Foreskin fibroblast (primary cell): ENCODE measurements at places on chromosomes 13 and 19.

DNA sequence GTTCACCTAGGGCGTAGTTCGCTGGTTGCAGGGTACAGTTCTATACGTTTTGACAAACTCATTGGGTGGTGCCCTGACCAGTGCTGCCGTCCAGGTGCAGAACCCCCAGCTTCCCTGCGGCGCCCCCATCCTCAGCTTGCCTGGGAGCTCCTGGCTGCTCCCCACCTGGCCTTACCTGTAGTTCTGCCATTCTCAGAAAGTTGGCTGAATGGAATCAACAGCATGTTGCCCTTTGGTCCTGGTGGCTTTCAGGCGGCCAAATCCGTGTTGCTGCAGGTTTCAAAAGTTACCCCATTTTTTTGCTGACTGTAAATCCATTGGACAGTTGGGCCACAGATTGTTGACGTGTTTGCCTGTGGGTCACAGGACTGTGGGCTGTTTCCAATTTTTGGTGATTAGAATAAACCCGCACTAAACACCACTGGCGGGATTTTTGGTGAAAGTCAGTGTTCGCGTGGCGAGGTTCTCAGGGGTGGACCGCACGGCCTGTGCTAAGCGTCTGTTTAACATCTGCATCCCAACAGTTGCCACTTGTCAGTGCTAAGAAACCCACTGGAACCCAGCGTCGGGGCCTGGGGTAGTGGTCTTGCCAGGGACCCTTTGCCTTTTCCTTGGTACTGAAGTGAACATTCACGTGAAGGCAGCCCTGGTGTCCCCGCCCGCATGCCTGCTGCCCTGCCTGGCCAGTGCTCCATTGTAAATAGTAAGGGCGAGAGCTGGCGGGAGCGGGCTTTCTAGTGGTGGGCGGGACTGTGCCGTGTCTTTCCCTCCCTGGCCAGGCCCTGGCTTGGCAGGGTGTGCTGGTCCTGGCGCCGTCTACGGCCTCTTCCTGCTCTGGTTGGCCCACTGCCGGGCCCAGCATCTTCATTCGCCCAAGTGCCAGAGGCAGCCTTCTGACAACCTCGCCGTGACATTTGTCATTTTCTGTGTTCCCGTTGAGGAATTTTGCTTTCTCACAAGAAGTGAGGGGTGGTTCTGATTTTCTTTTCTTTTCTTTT is 3.3 kb downstream of the DOT1L start:
- peak; percentile 90 for DNase-seq

DNA sequence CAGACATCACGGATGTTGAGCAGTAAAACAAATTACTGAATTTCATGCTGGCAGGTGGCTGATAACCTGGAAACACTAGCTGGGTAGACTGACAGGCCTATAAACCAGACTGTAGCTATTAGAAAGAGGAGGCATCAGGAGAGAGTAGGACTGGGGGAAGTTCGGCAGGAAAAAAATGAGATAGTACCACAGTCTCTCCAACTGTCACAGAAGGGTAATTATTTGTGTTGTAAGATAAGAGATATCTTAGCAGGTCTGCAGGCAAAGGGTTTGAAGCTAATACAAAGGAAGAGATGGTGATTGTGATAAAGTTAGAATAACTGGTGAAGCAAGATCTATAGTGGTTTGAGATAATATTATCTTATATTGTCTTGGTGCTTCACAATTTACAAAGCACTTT is 41.7 kb downstream of the MIPEP start:
- no peak for DNase-seq

GRCh38 chr13:35927567-35928021 is 203.6 kb downstream of the DCLK1 start:
- DNase-seq: peak; percentile 71

DNA sequence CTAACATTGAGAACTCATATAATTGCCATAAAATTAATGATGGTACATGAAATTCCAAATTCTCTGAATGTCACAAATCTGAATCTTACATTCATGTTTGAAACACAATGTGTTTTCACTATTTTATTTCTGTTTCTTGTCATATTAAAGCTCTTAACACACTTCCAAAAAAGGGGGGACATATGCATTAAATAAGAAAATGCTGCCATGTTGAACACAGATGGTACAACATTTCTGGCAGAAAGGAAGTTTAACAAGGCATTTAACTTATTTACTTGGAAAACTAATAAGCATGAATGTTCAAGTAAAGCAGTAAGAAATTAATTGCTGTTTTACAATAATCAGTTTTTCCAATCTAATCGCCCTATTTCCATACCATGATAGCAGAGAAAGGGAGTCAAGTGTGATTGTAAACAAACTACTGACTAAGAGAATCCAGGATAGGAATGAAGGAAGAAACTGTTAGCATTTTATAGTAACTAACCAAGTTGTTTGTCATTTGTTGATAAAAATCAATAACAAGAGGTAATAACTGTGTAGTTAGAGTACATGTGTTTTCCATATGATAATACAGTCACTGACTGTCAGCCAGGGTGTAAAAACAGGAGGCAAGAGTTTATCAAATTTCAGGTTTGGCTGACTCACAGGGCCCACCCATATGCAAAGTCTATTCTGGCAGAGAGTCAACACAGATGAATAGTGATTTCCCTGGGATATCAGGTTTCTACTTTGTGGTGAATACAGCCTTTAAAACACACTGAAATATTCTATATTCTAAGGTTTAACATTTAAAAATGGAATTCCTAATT is 5.7 kb upstream of the FOXO1 start:
- DNase-seq: peak; percentile 63

DNA sequence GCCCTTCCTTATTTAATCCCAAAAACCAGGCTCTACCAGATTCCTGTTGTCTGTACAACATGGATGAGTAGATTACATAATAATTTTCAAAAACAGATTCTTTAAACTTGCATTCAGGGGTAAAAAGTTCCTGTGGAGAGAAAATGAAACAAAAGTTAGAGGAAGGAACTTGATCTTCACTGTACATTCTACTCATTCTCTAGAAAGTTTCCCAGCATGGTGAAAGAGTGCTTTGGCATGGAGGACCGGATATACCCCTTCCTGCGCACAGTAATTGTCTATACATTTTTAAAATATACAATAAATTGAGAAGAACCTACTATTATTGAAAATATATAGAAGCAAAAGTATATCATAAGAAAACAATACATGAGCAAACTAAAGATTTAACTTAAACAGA is 274.2 kb downstream of the ITGBL1 start:
- no peak for DNase-seq

- DNase-seq: peak; percentile 54
Measured at GRCh38 chr13:51645154-51645650, 60.9 kb downstream of the WDFY2 start.

- no peak for DNase-seq
Measured at GRCh38 chr13:77429320-77430142, 102.6 kb upstream of the MYCBP2 start.

DNA sequence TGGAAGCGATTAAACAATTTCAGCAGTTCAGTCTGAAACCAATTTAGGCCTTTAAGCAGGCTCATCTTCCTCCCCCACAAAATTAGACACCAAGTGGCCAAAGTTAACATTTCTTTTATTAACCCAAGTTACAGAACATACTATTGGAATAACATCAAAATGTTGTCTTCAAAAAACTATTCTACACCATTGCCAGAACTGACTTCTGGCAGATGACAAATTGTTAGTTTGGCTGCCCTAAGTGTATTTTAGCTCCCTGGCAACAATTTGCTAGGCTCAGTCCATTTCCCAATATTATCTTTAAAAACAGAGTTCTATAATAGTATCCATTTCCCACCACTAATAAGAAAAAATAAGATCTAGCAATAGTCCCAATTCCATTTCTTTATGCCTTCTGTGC is 107.8 kb downstream of the SGCG start:
- DNase-seq: no peak

DNA sequence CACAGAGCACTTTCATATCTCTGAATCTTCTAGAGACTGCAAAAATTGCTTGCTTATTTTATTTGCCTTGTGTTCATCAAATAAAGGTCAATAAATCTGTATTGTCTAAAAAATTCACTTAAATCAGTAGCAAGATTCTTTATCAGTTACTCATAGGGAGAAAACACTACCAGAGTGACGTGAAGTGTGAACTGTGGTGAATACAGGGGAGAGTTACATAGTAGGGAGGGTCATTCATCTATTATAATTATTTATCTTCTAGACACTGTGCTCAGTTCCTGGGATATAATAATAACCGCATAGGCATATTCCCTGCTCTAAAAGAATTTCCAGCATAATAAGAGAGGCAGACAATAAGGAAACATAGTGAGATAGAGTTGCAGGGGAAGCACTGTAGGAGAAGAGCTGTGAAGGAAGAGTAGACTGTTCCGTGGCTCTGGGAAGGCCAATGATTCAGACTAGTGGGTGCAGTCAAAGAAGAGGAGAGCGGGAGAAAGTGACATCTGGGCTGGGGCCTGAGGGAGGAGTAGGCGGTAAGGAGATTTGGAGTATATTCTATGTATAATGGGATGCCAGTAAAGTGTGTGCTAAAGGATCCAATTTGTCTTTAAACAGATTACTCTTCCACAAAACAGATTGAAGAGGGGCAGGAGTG is 84.0 kb upstream of the TDRD3 start:
- no peak for DNase-seq

DNA sequence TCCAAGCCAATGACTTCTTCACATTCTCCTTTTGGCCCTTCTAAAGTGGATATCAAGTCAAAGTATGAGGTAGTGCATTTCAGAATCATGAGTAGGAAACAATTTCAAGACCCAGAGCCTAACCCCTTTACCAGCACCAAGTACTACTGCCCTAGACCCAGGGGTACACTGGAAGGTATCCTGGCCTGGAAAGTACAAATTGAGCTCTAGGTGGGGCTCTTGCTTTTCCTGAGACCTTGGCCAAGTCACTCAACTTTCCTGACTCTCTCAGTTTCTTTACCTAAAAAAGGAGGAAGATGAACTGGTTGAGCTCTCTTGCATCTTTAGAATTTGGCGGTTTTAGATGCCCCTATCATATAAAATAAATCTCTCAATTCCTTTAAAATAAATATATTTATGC is 204.7 kb downstream of the FGF14 start:
- peak; percentile 30 for DNase-seq

DNA sequence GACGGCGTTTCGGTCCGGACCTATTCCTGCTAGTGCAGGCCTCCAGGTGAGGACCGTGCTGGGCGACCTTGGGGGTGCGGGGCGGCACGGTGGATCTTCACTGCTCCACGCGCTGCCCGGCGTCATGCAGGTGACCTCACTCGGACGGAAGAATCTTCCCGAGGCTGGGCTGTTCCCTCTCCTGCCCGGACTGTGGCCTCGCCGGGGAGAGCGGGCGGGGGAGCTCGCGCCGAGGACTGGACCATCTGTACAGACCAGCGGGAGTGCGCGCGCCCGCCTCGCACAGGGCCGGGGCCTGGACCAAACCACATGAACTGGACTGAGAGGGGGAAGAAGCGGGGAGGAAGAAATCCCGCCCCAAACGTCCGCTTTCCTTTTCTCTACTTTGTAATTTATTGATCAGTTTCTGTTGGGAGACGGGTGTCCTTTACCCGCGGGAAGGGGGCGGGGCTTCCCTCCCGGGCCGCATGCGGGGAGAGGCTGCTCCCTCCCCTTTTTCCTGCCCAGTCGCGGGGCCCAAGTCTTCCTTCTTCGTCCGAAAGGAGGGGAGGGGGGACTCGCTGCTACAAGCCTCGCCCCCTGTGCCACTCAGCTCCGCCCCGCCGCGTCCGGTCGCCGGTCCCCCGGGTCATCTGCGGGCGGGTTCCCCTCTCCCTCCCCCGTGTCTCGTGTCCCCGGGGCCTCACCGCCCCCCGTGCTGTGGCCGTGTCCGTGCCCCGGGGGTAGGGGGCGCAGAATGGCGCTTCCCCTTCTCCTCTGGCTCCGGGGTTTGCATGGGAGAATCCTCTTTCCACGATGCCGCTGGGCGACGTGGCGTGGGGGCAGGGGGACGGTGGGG is 4.9 kb downstream of the HRC start:
- DNase-seq: peak; percentile 88

DNA sequence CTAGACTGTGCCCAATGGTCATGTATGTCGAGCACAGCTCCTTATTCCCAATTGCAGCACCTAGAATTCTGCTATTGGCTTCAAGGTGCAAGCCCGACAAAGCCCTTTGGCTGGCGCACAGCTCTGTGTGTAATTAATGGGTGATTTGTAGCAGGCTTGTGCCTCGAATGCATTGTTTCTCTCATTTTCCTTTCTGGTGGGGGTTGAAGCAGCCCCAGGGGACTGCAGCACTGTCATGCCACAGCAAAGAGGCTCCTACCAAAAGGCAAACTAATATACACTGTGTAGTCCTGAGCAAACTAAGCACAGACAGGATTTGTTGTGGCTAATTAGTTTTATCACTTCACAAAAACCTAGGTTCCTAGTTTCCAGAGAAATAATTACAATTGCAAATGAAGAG is 898.7 kb downstream of the UQCRFS1 start:
- no peak for DNase-seq

GRCh38 chr13:103788061-103788652 is 721.9 kb upstream of the SLC10A2 start:
- DNase-seq: no peak

DNA sequence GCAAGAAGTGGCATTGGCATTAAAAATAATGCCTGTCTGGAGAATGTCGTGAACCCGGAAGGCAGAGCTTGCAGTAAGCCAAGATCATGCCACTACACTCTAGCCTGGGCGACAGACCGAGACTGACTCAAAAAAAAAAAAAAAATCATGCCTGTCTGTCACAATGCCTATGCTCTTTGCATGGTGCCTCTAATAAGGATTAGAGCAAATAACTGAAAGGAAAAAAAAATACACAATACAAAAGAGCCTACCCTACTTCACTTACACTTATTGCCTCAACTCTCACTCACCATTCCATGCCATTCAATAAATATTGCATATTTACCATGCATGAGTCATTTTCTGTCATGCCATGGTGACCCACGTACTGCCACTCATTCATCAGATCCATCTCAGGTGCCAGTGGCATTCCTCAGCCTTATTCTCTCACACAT is 49.1 kb downstream of the TBC1D4 start:
- no peak for DNase-seq

GRCh38 chr13:93416736-93417355 is 190.2 kb downstream of the GPC6 start:
- DNase-seq: peak; percentile 22

DNA sequence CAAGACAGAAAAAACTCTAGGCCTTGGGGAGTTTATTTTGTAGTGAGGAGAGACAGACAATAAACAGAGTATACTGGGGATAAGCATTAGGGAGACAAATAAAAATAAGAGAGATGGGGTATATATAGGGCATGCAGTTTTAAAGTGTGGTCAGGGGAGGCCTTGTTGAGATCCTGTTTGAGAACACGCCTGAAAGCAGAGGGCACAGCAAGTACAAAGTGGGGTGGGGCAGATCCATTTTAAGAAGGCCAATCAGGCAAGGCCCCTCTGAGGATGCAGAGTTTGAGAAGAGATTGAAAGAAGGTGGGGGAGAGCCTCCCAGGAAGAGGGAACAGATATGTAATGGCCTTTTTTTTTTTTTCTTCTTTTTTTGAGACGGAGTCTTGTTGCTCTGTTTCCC is 2.1 kb downstream of the PPP2R1A start:
- DNase-seq: no peak

GRCh38 chr13:26221399-26221720 is 754 bp downstream of the RNF6 start:
- DNase-seq: no peak

- peak; percentile 71 for DNase-seq
Measured at GRCh38 chr19:6250024-6250615, 29.7 kb downstream of the MLLT1 start.
